WTC11 (cell line): ENCODE measurements at places on chromosomes 2 and 18.

GRCh38 chr2:163779970-163780597, 44.3 kb upstream of the FIGN start:
- DNase-seq: no peak

GRCh38 chr2:109372614-109373013, 241.2 kb downstream of the SEPTIN10 start:
- DNase-seq: no peak

- peak; percentile 35 for DNase-seq
Measured at GRCh38 chr2:66573416-66573815, 138.5 kb downstream of the MEIS1 start.

DNA sequence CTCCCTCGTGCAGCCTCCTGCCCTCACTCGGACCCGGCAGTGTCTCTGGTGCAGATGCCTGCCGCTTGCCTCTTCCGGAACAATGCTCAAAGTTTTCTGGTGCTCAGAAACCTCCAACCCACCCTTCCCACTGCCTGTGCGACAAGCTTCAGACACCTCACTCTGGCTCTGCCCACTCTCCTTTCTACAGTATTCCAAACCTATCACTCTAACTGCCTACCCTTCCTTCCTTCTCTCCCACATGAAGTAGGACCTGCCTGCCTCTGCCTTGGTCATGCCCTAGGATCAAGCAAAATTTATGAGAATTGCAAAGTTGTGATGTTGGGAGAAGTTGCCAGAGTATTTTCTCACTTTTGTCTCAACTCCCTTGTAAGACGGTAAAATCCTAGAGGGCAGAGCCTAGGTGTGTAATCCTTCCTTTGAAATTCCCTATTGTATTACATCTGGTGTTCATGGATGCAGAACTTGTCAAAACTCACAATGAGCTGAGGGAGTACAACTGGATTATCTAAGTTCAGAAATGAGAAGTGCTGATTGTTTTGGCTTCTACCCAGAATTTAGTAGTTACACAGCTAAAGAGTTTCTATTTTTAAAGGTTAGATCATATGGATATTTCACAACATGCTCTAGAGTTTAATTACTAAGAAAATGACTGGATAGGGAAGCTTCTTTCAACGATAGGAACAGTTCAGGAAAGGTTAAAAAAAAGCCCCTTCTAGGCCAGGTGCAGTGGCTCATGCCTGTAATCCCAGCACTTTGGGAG, 7.2 kb downstream of the NPC1 start:
- no peak for DNase-seq

GRCh38 chr2:23292024-23292423, 93.0 kb upstream of the KLHL29 start:
- no peak for DNase-seq
